ENCODE measurements at places on chromosomes 3 and 15.

GRCh38 chr15:79933231-79933630, 36.4 kb upstream of the MTHFS start:
- no peak for DNase-seq

DNA sequence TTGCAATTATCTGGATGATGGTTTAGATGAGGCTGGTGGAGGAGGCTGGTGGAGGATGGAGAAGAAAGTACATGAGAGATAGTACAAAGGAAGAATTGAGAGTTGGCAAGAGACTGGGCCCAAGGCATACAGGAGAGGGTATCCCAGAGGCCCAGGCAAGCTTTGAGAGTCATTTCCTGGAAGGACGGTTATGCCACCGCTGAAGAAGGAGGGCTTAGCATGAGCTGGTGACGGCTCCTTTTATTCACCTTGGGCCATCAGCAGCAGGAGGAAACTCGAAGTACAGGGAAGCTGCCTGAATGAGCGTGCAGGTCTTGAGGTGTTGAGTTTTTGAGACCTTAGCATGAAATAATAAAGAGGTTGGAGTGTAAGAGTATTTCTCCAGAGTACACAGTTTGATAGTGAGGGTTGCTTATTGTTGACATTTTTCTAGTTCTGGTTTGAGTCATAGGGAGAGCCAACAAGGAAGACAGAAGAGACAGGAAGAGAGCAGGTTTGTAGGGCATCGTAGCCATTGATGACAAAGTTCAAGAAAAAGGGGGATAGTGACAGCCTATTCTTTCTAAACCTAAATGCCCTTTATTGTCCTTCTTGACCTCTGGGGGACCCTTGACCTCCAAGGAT, 13.8 kb downstream of the THSD4 start:
- DNase-seq, result no peak

DNA sequence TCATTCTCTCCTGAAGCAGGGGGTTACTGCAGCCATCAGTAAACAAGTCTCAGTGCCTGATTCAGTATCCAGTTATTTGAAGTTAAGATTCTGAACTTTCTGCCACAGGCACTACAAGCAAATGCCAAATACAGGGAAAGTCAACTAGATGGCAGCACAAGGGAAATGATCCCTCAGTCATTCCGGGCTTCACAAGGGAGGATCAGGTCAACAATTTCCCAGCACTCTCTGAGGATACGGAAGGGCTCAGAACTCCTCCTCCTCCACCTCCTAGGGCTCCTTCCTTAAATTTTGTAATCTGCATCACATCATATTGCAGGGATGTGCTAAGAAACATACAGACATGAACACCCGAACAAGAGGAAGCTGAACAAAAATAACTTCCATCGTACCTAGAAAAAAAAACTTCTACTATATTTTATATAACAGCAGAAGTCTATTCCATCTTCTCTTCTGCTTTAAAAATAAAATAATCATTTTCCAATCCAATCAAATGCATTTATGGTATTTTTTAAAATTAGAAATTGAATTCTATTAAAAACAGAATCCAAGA, 187.1 kb downstream of the FMN1 start:
- DNase-seq, result no peak

DNA sequence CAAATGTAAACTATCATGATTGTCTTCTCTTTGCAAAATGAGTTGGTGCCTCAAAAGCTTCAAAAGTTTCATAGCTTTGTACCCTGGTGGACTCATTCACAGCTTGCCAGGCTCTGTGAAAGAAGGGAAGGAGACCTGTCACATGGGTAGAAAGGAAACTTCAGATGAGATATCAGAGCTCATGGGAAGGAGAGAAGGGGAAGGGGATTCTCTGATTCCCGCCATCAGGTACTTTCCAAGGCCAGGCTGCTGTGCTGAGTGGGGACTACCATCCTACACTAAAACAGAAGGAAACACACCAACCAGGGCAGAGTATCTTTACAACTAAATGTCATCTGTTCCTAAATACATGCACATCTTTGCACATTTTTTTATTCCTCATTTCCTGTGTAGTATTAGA, 9.2 kb downstream of the ILDR1 start:
- DNase-seq, result no peak

DNA sequence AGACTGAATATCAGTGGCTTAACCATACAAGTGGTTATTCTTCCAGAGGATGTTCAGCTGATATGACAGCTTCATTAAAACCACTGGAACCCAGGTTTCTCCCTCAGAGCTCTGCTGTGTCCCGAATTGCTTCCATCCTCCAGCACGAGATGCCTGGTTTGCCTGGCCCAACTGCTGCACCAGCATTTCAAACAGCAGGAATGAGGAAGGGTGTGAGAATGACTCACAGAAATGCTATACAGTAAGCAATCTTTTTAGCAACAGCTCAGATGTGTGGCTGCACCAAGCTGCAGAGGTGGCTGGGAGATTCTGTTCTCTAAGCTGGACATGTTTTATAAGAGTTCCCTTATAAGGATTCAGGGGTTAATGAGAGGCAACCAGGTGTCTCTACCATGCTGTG, 271.0 kb downstream of the GABRG3 start:
- no peak for DNase-seq

Measured in stimulated activated CD8-positive, alpha-beta memory T cell treated with anti-CD3 and anti-CD28 coated beads, Interleukin-4, amount 100 ng/mL, for 1 hour (primary cell).